Non-pigmented ciliary epithelial cell (primary cell): ENCODE measurements at places on chromosomes 13 and 19.

DNA sequence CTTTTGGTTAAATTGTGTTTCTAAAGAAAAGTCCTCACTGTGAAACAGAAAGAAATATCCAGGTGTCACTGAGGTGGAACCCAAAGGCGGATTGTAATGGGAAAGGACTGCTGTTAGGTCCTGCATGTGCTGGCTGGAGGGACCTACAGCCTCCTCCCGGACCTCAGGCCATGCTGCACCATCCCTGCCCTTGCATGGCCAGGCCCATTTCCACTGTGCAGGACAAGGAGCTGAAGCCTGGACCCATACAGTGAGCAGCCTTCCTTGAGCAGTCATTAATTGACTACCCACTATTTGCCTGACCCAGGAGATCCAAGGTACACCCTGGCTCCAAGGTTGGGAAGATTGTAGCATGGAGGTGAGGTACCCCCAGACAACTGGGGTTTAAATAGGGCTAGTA is 17.6 kb downstream of the VSTM2B start:
- no peak for DNase-seq

DNA sequence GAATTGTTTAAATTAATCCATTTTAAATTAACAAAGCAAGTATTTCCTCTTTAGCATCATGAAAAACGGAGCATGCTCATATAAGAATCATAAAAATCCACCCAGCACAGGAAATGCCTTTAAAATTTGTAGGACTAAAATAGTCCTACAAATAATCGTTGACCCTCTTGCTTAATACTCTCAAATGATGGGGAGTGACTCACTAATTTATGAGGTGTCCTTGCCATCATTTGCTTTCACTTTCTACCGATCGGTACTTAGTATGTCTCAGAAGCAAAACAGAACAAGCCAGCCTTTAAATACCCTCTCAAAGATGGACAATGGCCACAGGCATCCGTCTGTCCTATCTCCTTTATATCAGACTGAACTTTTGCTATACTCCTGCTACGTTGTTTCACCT is 97.2 kb downstream of the SUCLA2 start:
- DNase-seq, result no peak

DNA sequence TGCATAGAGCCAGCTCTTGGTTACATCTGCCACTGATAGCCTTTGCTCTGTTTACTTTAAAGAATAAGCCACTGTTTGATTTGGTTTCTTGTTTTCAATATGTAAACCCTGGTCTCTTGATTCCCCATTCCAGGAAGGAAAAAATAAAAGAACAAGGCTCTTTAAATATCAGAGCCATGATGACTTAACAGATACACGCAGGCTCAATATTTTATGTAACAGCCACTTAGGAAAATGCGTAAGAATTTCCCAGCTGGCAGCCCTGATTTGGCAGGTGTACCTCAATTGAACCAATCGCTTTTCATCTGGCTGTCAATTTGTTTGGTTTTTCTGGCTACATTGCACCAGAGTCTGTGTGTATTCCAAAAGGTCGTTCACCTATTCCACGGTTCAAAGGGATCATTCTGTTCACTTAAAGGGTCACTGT is 65.6 kb downstream of the IRS2 start:
- DNase-seq, result no peak

- no peak for DNase-seq
Measured at GRCh38 chr19:30558793-30559192, 186.6 kb downstream of the ZNF536 start.
